ENCODE measurements at places on chromosomes 5 and 9. TPM values are rescaled to one million over a fixed set of nuclear protein-coding genes. Genes with fewer than 3 reads are reported as not detected.
A peak's percentile ranks its signal among the peaks of the same experiment; 100 is the strongest.

CHSY3 gene
- 5.8 TPM for total RNA-seq

SLC25A2 gene
- total RNA-seq, result not detected

SCGB3A2 gene
- total RNA-seq, result 76.6 TPM

C5orf46 gene
- total RNA-seq, result not detected

ANKRD31 gene
- 0.16 TPM for total RNA-seq

SLCO6A1 gene
- not detected for total RNA-seq

S1PR3 gene
- total RNA-seq, result 6.9 TPM

DNA sequence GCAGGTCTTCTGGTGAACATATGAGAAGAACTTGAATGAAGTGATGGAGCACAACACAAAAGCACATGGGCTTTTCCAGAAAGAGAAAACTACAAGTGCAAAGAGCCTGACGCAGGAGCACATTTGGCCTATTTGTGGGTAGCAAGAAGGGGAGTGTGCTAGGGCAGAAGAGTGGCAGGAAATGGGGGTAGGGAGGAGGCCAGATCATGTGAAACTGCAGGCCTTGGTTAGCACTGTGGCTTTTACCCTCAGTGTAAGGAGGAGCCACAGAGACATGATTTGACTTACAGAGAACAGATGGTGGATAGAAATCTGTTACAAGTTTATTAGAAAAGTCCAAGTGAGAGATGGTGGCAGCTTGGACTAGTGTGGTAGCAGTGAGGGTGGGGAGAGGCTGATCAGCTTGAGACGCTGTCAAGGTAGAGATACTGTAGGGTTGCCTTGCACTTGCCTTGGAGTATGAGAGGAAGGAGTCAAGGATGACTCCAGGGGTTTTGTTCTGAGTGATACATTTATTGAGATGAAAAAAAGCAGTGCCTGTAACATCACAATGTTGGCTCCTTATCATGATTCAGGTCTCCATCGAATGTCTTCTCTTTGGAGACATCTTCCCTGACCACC is 126.7 kb downstream of the PPP2R2B start:
- DNase-seq, result peak; percentile 33

GRCh38 chr5:76351577-76351976 is 51.5 kb upstream of the IQGAP2 start:
- DNase-seq, result no peak

GRCh38 chr5:149588936-149589335 is 7.6 kb downstream of the ARHGEF37 start:
- DNase-seq, result no peak

DNA sequence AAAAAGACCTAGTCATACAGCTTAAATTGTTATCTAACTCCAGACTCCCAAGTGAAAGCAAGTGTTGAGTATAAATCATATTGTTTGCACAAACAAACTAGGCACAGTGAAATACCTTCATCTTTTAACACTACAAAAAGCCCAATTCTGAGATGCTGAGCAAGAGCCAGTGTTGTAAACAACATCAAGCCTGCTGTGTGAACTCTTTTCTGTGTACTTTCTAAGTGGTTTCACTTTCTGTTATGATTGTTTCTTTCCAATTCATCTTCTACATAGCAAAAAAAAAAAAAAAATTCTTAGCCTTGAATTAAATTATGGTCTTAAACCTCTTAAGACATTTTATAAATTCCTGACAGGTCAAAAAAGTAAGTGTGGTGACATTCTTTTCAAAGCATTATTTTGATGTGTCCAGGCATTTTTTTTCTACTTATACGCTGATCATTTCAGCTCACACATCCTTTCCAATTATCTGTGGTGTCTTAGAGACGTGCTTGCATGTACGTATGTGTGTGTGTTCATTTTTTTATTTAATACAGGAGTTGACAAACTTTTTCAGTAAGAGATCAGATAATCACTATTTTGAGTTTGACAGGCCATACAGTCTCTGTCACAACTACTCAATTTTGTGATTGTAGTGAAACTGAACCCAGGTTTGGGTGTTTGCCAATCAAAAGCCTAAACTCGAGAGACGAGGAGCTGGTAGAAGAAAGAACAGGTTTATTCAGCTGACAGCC is 556.1 kb downstream of the CDH9 start:
- DNase-seq, result no peak

- no peak for DNase-seq
Observed at GRCh38 chr9:69175486-69175885, 1.4 kb downstream of the TJP2 start.
